ENCODE measurements at places on chromosomes 1 and 21. TPM values are rescaled to one million over a fixed set of nuclear protein-coding genes. Genes with fewer than 3 reads are reported as not detected.

- no peaks in the 10 kb centered on the region for H3K4me1 ChIP-seq
- DNase-seq = no peak
- H3K4me3 ChIP-seq = no peak overlapping the region
- H3K27ac ChIP-seq = no peak overlapping the region
- no peaks in the 10 kb centered on the region for H3K36me3 ChIP-seq
Observed at GRCh38 chr1:235079443-235080296, 49.0 kb downstream of the TOMM20 start.

Gene AADACL3
- total RNA-seq = not detected

GRCh38 chr1:223116950-223117349 lies 26.1 kb downstream of the TLR5 start:
- no peak overlapping the region for H3K4me3 ChIP-seq
- H3K27me3 ChIP-seq = no peaks in the 10 kb centered on the region
- DNase-seq = no peak
- no peak overlapping the region for H3K27ac ChIP-seq
- H3K4me1 ChIP-seq = no peaks in the 10 kb centered on the region

DNA sequence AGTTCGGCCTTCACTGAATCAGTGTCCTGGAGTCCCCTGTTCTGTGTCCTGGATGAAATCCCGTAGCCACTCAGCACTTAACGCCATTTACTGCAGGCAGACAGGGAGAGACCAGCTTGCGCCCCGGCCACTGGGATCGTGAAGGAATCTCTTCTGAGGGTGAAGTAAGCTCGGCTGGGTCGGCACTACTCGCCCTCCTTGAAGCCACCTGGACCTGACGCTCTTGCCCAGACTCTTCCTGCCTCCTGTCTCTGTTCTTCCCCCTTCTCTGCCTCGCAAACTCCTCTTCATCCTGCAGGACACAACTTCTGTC lies 99.9 kb upstream of the ZBTB40 start:
- no peaks in the 10 kb centered on the region for H3K36me3 ChIP-seq
- H3K4me3 ChIP-seq = no peak overlapping the region
- peaks cover 12% of the 10 kb centered on the region for H3K4me1 ChIP-seq
- DNase-seq = no peak
- no peak overlapping the region for H3K27ac ChIP-seq
- H3K27me3 ChIP-seq = no peaks in the 10 kb centered on the region

- H3K36me3 ChIP-seq = no peaks in the 10 kb centered on the region
- no peak overlapping the region for H3K27ac ChIP-seq
- no peak overlapping the region for H3K4me3 ChIP-seq
- peaks cover 100% of the 10 kb centered on the region for H3K27me3 ChIP-seq
- no peak for DNase-seq
Observed at GRCh38 chr1:50426702-50427085, 3.5 kb upstream of the DMRTA2 start.

Measured in tibial nerve (tissue), 4 donors.